ENCODE measurements at places on chromosomes 7 and 10.

DNA sequence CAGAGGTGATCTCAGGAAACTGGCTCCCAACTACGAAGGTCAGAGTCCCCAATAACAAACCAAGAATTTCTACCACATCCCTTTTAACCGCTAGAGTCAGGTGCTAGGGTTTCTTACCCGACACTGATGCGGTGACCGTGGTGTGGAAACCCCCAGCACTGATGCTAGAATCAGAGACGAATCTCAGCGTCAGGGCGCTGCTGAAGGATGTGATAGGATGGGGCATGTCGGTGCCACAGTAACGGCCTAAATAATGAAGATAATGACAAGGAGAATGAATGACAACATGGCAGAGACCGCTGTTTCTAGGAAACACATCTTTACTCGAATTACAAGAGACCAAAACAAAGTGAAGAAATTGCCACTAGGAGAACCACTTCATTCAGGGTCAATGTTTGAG lies 131.1 kb upstream of the RSU1 start:
- no peak overlapping the region for H3K27ac ChIP-seq
- H3K36me3 ChIP-seq = peaks cover 14% of the 10 kb centered on the region
- H3K27me3 ChIP-seq = no peaks in the 10 kb centered on the region
- no peak overlapping the region for H3K4me3 ChIP-seq
- no peak for DNase-seq
- no peaks in the 10 kb centered on the region for H3K4me1 ChIP-seq

- H3K27me3 ChIP-seq = no peaks in the 10 kb centered on the region
- H3K4me1 ChIP-seq = peaks cover 8% of the 10 kb centered on the region
- no peak overlapping the region for H3K27ac ChIP-seq
- DNase-seq = no peak
- H3K36me3 ChIP-seq = no peaks in the 10 kb centered on the region
Measured at GRCh38 chr7:6221340-6222319, 50.8 kb downstream of the CYTH3 start.

DNA sequence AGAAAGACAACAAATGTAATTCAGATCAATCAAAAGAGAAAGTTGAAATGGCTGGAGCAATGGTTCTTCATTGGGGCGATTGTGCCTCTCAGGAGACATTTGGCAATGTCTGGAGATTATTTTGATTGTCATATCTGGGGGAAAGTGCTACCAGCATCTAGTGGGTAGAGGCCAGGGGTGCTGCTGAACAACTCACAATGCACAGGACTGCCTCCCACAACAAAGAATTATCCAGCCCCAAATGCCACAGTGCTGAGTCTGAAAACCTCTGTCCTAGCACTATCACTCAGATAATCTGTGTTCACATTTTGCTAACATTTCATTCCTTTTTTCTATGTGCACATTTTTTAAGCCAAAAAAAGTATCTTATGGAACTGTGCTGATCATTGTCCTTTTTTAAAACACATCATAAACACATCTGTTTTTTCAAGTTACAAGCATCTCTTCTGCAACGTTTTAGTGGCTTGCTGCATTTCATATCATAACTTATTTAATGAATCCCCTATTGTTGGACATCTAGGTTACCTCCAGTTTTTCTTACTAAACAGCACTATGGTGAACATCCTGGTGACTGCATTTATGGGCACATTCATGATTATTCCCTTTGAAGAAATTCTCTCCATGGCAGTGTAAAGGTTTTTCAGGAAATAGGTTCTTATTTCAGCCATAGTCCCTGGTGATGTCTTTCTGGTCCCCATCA lies 114.2 kb downstream of the C10orf105 start:
- DNase-seq = no peak
- no peaks in the 10 kb centered on the region for H3K4me1 ChIP-seq

GRCh38 chr7:4809091-4809591 lies 33.7 kb downstream of the AP5Z1 start:
- no peak overlapping the region for H3K4me3 ChIP-seq
- no peak overlapping the region for H3K27ac ChIP-seq

DNA sequence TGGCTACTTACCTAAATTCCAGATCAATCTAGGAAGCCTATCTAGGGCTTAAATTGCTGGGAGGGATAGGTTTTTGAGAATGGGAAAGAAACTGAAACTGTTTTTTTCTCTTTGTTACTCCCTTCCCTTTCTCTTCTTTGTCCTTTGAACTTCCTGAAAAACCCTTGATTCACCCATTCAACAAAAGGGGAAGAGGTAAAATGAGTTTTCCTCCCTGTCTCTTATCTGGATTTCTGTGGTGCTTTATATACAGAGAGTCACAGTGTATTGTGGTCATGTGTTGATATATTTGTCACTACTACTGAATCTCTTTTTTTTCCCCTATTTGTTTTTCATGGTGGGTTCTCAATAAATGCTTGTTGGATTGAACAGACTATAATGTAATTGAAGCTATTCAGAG lies 19.8 kb upstream of the NUP205 start:
- H3K36me3 ChIP-seq = no peaks in the 10 kb centered on the region
- no peak overlapping the region for H3K27ac ChIP-seq
- no peak overlapping the region for H3K4me3 ChIP-seq
- no peak for DNase-seq

GRCh38 chr7:116512520-116513188 lies 12.2 kb upstream of the CAV1 start:
- H3K27me3 ChIP-seq = no peaks in the 10 kb centered on the region
- H3K4me3 ChIP-seq = no peak overlapping the region
- no peaks in the 10 kb centered on the region for H3K36me3 ChIP-seq
- H3K27ac ChIP-seq = no peak overlapping the region
- H3K4me1 ChIP-seq = no peaks in the 10 kb centered on the region

DNA sequence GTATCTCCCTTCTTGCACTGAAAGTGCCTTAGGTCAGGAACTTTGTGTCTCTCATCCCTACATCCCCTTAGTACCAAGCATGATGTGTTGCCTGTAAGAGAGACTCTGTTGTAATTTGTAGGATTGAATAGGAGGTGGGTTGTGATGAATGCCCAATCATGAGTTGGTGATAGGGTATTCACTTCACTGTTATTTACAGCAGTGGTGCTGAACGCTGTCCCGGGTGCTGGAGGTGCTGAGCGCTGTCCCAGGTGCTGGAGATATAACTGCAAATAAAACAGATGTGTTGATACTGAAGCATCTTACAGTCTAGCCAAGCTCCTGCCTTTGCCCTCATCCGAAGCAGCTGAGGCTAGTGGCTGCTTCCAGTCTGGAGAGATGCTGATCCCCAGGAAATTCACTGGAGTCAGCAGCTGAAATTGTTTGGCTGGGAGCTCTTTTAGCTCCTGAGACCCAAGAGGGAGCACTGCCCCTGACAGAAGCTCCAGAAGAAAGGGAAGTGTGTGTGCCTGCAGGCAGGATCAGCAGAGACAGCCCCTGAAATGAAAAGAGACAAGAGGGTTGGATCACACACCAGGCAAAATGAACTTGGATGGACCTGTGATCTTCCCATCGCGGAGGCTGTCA lies 183.4 kb downstream of the SORCS3 start:
- no peak overlapping the region for H3K4me3 ChIP-seq
- DNase-seq = peak; percentile 18
- no peaks in the 10 kb centered on the region for H3K36me3 ChIP-seq
- H3K27me3 ChIP-seq = no peaks in the 10 kb centered on the region
- no peaks in the 10 kb centered on the region for H3K4me1 ChIP-seq

DNA sequence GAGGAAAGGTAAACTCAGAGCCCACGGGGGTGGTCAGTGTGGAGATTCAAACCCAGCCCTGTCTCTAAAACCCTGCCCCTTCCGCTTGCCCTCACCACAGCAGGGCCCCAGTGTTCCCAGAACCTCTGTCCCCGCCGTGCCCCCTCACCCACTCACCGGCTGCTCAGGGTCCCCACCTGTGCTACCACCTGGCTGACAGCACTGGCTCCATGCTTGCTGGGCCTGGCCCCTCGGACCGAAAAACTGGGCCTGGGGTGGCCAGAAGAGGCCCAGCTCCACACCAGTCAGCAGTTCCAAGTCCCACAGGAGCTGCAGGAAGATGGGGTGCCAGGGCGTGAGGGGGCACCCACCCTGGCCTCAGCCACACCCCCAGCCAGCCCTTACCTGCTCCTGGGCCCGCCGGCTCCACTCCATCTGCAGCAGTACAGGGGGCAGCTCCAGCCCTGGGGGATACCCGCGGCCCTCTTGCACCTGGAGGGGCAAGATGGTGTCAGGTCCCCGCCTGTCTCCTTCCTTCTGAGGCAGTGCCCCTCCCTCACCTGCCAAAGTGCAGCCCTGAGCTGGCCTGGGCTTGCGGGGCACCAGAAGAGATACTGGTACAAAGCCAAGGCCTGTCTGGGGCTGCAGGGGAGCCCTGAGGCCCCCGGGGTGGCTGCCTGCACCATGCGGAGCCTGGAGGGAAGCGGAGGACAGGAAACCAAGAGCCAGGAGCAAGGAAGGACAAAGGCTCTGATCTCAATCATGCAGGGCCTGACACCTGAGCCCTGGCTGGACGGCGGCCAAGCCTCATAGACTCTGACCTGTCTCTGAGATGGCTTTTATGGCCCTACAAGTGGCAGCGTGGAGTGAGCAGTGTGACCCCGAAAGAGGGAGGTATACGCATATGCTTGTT lies 11.7 kb downstream of the ATP6V1F start:
- peak overlapping the region; percentile 17 for H3K4me3 ChIP-seq
- DNase-seq = peak; percentile 94
- H3K4me1 ChIP-seq = peaks cover 50% of the 10 kb centered on the region
- no peaks in the 10 kb centered on the region for H3K36me3 ChIP-seq
- H3K27ac ChIP-seq = peak overlapping the region; percentile 66

DNA sequence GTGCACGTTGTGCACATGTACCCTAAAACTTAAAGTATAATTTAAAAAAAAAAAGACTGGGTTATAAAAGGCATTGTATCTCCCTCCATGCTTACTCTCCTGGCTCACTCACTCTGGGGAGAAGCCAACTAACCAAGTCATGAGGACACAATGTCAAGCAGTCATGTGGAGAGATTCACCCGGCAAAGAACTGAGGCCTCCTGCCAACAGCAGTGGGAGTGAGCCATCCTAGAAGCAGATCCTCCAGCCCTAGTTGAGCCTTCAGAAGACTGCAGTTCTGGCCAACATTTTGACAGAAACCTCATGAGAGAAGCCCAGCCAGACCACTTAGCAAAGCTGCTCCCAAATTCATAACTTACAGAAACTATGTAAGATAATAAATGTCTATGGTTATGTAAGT lies 521.7 kb upstream of the FZD8 start:
- H3K27me3 ChIP-seq = no peaks in the 10 kb centered on the region
- no peaks in the 10 kb centered on the region for H3K36me3 ChIP-seq
- no peaks in the 10 kb centered on the region for H3K4me1 ChIP-seq

GRCh38 chr10:84825330-84825729 lies 496.9 kb downstream of the CCSER2 start:
- H3K4me3 ChIP-seq = no peak overlapping the region
- no peaks in the 10 kb centered on the region for H3K36me3 ChIP-seq
- no peak overlapping the region for H3K27ac ChIP-seq
- no peaks in the 10 kb centered on the region for H3K4me1 ChIP-seq
- no peaks in the 10 kb centered on the region for H3K27me3 ChIP-seq
- no peak for DNase-seq

DNA sequence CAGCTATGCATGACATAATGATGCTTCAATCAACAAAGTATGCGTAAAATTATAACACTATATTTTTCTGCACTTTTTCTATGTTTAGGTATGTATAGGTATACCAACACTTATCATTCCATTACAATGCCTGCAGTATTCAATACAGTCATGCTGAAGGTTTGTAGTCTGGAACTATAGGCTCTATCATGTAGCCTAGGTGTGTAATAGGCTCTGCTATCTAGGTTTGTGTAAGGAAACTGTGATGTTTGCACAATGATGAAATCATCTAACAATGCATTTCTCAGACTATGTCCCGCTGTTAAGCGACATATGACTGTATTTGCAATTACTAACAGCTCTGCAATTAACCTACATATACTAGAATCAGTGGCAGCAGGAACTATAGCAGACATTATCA lies 1447.5 kb downstream of the GATA3 start:
- H3K36me3 ChIP-seq = no peaks in the 10 kb centered on the region
- no peak overlapping the region for H3K27ac ChIP-seq
- H3K27me3 ChIP-seq = no peaks in the 10 kb centered on the region
- no peaks in the 10 kb centered on the region for H3K4me1 ChIP-seq
- DNase-seq = no peak

GRCh38 chr7:94567396-94567795 lies 57.8 kb downstream of the CASD1 start:
- DNase-seq = no peak
- peaks cover 2% of the 10 kb centered on the region for H3K36me3 ChIP-seq
- H3K4me1 ChIP-seq = no peaks in the 10 kb centered on the region
- H3K27ac ChIP-seq = no peak overlapping the region

DNA sequence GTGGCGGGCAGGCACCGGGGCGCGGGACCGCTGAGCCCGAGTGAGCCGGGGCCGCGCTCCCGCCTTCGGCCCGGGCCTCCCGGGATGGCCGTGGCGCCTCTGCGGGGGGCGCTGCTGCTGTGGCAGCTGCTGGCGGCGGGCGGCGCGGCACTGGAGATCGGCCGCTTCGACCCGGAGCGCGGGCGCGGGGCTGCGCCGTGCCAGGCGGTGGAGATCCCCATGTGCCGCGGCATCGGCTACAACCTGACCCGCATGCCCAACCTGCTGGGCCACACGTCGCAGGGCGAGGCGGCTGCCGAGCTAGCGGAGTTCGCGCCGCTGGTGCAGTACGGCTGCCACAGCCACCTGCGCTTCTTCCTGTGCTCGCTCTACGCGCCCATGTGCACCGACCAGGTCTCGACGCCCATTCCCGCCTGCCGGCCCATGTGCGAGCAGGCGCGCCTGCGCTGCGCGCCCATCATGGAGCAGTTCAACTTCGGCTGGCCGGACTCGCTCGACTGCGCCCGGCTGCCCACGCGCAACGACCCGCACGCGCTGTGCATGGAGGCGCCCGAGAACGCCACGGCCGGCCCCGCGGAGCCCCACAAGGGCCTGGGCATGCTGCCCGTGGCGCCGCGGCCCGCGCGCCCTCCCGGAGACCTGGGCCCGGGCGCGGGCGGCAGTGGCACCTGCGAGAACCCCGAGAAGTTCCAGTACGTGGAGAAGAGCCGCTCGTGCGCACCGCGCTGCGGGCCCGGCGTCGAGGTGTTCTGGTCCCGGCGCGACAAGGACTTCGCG lies 534 bp downstream of the FZD9 start:
- no peaks in the 10 kb centered on the region for H3K4me1 ChIP-seq
- H3K27me3 ChIP-seq = peaks cover 36% of the 10 kb centered on the region
- H3K27ac ChIP-seq = no peak overlapping the region
- DNase-seq = no peak
- H3K4me3 ChIP-seq = no peak overlapping the region
